Choroid plexus epithelial cell (primary cell): ENCODE measurements at places on chromosomes 12 and 14.

DNA sequence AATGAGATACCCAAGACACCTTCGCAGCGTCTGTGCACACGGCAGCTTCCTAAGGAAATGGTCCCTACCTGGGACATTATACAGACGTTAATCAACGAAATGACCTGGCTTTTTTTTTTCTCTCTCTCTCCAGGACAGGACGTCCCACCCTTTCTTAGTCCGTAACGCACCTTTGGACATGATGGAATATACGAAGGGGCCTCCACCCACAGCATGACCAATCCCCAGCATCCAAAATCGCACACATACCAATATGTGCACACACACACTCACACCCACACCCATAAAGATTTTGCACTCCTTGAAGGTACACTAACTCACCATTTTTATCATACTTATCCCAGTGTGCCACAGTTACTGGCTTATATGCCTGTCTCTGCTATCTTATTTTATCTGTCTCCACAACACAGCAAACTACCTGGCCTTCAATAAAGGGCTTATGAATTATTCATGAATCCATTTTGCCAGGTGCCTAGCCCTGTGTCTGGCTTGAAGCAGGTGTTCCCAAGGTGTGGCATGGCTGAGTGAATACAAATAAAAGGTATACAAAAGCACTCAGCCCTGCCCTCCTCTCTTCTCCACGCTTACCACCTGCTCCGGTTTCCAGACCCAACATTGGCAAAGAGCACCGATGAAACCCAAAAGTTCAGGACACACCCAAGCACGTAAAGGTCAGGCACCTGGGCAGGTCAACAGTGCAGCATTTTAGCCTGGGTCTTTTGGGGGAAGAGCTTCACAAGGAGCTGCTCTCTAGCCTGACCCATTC lies 2.2 kb downstream of the SCNN1A start:
- no peak for DNase-seq

- DNase-seq = no peak
These were observed 63.8 kb downstream of the RIN3 start for GRCh38 chr14:92577321-92577742.

- DNase-seq = no peak
These were observed 77.3 kb downstream of the BCL11B start for GRCh38 chr14:99194736-99195135.

- no peak for DNase-seq
These were observed 54.9 kb upstream of the MDGA2 start for GRCh38 chr14:47730296-47730695.

DNA sequence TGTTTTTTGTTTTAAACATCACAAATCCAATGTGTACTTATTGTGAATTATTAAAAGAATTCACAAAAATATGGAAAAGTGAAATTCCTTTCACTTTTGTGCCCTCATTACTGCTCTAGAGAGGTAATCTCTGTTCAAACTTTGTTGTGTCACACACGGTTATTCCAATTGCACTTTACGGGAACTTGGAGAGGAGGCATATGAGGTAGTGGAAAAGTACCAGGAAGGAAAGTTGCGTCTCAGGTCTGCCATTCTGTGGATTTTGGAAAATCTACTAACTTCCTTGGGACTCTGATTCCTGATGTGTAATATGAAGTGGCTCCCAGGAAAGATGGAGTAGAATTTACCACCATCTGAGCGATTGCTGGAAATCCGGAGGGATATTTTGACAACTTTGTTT lies 90.9 kb upstream of the DCN start:
- no peak for DNase-seq

- DNase-seq = no peak
These were observed 108.9 kb downstream of the DERA start for GRCh38 chr12:16020031-16020430.

DNA sequence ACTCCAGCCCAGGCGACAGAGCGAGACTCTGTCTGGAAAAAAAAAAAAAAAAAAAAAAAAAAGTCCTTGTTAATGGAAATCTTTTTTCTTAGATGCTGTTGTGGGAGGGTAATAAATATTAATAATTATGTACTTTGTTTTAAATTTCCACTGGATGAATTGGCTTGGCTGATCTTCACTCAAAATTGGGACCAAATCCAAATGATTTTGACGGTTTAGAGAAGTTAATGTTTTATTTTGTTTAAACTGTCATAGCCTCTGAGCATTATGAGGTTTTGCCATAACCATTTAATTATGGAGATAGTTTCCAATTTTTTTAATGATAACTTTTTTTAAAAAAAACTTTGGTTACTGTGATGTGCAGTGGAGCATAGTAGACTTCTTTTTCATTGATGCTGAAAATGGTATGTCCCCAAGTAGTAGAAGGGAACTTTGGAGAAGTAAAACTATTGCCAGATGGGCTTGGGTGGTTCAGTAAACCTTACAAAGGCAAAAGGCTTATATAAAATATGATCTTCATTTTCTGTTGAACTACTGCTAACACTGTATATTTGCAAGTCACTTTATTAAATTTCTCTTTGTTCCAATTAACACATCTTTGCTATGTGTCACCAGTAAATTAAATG lies 3.9 kb upstream of the PMCH start:
- DNase-seq = no peak

GRCh38 chr14:62896932-62897456 lies 148.3 kb downstream of the KCNH5 start:
- no peak for DNase-seq

DNA sequence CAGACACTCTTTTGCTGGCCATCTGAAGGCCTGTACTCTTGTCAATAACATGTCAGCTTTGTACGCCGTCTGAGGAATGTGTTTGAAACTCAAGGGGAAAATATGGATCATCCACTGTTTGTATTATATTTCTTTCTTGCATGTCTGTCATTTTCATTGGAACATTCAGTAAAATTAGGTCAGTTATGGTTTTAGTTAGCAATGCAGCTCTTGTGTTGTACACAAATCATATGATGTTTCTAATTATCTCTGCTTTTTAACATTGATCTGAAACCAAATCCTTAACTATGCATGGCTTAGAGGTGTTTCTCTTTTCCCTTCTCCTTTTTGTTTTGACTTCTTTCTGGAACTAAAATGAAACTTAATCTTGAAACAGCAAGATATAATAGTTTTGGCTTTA lies 333.6 kb upstream of the PRICKLE1 start:
- no peak for DNase-seq

DNA sequence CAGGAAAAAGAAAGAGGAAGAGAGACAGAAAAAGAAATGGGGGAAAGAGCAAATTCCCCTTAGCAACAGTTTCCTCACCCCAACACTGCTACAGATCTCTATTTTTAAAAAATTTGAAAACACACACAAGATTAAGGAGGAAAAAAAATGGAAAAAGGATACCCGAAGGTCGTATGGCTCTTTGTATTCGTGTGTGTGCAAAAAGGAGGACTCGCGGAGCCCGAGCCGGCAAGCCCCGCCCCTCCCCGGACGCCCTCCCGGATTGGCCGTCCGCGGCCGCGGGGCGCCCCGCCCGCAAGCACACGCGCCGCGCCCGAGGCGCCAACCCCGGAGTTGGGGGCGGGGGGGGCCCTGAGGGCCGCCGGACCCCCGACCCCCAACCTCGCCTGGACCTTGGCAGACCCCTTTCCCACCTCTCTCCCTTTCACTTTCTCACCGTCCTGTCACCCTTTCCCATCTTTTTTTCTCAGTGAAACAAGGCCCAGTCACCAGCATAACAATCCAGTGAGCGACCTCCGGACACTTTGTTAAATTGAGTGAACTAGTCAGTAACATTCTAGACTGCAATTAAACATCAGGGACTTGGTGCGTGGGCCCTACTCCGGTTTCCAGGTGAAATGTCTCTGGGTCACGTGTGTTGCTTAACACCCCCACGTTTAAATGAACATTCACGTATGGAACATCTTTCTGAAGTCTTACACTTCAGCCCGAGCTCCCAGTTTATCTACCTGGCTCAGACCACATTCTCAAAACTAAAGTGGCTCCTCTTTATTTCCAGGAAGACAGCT lies at the start of gene C14orf93:
Gene C14orf93, minus strand, starts transcription at position 205 of the 788 bp plus-strand sequence. CDS start 11,120 bp downstream, outside the sequence.
- peak; percentile 66 for DNase-seq

GRCh38 chr12:63037746-63038712 lies 103.1 kb upstream of the PPM1H start:
- no peak for DNase-seq

DNA sequence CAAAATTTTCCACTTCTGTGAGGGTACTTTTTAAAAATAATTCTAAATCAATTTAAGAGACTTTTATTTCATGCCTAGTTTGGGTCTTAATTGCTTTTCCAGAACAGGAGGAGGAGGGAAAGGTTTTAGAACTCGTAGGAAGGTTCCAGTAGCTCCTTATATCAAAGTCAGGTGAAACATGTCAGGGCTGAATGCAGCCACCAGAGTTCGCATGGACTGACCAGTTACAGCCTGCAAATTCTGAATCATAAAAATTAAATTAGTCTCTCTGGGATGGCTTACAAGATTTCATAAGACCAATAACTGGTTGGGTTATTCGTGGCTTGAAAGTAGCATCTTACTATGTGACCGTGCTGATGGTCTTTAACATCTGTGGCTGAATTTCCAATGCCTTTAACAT lies 397 bp downstream of the BDKRB1 start:
- DNase-seq = no peak

DNA sequence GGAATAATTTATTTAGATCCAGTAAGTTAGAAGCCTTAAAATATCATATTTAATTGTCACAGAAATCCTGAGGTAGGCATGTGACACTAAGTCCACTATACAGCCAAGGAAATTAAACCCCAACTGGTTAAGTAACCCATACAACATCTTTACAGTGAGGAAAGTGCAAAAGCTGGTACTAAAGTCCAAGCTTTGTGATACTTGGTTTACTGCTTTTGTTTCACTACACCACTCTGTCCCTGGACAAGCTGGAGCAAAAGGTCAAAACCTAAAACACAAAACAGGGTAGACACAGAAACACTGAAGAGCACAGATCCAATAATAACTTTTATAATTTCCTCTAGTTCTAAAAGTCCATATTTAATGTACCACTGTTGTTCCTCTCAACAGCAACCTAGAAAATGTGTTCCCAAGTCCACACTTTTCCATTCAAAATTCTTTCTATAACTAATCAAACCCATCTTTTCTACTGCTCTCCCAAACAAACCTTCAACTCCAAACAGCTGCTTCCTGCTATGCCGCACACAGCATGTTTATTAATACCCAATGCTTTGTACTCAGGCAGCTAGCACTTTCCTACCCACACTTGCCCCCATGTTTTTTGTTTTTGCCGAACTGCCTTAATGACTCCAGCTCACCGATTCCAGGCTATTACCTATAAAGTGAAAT lies 90.9 kb downstream of the MED13L start:
- DNase-seq = peak; percentile 27

DNA sequence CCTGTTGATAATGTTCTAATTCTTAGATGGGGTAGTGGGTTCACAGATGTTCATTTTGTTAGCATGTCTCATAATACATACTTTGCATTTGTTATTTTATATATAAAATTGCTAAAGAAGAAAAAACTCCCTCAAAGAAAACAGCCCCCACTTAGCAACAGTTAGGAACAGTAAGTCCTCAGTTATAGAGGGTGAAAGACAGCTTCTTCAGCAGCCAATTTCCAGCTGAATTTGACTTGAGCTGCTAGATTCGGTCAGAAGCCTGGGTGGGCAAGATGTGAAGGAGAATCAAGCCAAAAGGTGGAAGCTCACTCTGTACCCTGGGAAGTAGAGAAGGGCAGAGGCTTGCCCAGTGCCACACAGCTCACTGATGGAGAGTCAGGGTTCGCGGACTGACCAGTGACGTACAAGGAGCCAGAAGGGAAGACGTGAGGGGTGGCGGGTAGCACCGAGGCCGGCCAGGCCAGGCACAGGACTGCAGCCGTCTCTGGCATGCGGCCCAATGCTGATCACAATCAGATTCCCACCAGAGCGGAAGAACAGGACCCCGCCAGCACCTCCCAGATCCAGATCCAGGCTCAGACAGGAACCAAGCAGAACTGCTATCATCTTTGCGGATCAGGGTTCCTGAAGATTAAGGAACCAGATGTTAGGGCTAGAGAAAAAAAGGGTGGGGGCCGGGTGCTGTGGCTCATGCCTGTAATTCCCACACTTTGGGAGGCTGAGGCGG lies 30.4 kb upstream of the VWF start:
- DNase-seq = no peak

DNA sequence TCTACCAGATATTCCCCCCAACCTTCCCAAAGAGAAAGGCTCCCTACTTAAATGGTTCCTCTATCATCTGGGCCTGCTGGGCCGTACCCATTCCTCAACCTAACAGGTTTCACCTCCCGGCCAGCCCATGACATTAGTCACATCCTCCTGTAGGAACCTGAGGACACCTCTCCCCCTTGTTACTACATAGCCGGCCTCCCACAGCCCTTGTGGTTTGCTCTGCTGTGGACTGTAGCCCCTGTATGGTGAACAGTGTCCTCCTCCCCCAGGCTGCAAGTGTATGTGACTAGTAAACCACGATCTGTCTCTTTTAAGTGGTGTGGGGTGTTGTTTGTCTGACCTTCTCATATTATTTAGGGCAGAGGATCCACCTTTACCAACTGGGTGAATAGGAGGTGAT lies 371.7 kb downstream of the RGS6 start:
- no peak for DNase-seq

GRCh38 chr14:101000711-101001250 lies 97.3 kb upstream of the RTL1 start:
- DNase-seq = no peak

GRCh38 chr12:89479982-89480381 lies 44.6 kb downstream of the GALNT4 start:
- DNase-seq = no peak

- no peak for DNase-seq
These were observed 60.8 kb upstream of the C14orf180 start for GRCh38 chr14:104518659-104519350.

- peak; percentile 89 for DNase-seq
These were observed at the start of gene SUSD6 for GRCh38 chr14:69611172-69612013. Gene SUSD6 (plus strand): TSS chr14:69611596. CDS start chr14:69658593, 46,997 bp downstream.

- no peak for DNase-seq
These were observed 49.4 kb downstream of the ABCC9 start for GRCh38 chr12:21891751-21892217.

- DNase-seq = peak; percentile 1
These were observed 891.1 kb downstream of the TMEM121 start for GRCh38 chr14:106417224-106418049.

- DNase-seq = no peak
These were observed 1.8 kb downstream of the STAC3 start for GRCh38 chr12:57248934-57249742.

- no peak for DNase-seq
These were observed 130.8 kb downstream of the PHLDA1 start for GRCh38 chr12:75900781-75901254.

DNA sequence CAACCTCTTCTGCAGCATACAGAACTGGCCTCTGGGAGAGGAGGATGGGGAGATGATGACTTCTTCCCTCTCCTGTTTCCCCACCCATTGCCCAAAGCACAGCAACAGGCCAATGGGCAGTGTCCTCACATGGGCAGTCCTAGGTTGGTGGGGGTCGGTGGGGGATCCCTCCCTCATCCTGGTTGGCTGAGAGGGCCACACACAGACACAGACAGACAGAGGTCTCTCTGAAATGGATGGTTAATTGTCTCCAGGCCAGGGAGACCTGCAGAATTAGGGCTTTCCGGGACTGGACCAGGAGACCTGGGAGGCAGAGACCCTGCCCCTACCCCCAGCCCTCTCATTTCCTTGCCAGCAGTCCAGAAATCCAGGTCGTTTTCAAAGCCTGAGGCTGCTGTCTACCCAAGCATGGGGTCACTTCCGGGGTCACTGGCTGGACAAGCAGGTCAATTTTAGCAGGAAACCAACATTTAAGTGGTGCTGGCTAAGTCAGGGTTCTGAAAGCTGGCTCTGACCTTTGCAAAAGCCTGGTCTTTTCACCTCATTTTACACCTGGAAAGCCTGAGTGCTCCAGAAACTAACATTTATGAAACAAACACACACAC lies 48.6 kb upstream of the TBX3 start:
- DNase-seq = no peak
